ENCODE measurements at places on chromosomes 7 and 10.

DNA sequence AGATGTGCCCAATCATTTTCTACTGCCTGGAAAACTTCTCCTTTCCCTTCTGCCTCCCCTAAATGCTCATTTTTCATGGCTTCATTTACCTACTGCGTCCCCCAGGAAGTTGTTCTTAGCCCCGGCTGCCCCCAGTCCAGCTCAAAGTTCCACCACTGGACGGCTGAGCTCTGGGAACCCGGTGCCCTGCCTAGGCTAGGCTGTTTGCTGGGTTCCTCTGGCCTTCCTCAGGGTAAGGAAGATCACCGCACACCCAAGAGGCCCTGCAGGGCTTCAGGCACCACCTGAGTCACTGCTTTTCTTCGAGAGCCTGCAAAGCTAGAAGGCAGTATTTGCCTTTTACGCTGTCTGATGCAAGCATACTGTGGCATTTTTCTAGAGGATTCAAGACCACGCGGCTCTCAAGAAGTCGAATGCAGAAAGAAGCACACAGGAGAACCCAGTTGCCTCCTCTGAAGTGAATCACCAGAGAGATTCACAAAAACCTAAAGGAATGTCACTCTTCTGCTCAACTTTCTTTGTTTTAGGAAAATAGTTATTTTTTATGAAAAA is 46.7 kb upstream of the ZMIZ1 start:
- DNase-seq: no peak

DNA sequence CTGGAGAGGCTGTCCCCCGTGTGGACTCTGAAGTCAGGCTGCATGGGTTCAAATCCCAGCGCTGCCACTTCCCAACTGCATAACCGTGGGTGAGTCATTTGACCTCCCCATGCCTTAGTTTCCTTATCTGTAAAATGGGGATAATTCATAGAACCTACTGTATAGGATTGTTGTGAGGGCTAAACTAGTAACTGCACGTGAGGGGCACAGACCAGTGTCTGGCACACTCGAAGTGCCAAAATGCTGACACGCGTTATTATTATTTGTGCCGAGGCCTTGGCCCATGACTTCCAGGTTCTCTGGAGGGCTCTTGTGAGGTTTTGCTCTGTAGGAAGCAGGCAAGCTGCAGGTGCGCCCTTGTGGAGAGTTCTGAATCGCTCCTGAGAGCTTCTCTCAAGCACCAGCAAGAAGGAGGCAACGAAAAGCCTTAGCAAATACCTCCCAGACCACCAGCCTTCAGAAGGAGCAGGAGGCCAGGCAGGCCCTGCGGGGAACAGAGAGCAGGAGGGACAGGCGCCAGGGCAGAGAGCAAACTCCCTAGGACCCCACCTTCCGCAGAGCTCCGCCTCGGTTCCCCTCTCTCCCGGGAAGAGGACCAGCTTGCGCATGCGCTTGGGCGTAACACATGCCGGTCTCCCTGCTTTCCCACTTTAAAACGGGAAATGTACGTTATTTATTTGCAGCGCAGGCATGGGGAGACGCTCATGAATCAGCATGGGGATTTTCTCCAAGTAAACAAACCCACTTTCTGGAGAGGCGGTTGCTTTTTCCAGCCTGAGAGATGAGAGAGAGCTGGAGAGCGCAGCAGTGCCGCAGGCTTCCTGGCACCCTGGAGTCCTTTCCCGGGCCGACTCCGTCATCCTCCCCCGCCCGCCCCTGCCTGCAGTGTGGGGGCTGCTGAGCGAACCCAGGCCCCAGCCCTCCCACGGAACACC is 39.6 kb downstream of the SORCS3 start:
- DNase-seq: no peak

GRCh38 chr7:148487912-148488311 is 102.7 kb upstream of the C7orf33 start:
- DNase-seq: no peak

GRCh38 chr10:25130906-25131305 is 43.9 kb upstream of the GPR158 start:
- DNase-seq: no peak

GRCh38 chr7:101943889-101944600 is 126.6 kb downstream of the CUX1 start:
- DNase-seq: no peak

GRCh38 chr10:9885761-9886160 is 1131.9 kb upstream of the CELF2 start:
- no peak for DNase-seq
